Sigmoid colon (tissue), 7 donors: ENCODE measurements at places on chromosomes 12 and 14. TPM values are rescaled to one million over a fixed set of nuclear protein-coding genes. Genes with fewer than 3 reads are reported as not detected.

Gene RBP5
- not detected for total RNA-seq

- no peak for DNase-seq
Measured at GRCh38 chr12:42507565-42507964, 82.0 kb downstream of the PRICKLE1 start.

Gene CFAP73
- total RNA-seq: not detected

DNA sequence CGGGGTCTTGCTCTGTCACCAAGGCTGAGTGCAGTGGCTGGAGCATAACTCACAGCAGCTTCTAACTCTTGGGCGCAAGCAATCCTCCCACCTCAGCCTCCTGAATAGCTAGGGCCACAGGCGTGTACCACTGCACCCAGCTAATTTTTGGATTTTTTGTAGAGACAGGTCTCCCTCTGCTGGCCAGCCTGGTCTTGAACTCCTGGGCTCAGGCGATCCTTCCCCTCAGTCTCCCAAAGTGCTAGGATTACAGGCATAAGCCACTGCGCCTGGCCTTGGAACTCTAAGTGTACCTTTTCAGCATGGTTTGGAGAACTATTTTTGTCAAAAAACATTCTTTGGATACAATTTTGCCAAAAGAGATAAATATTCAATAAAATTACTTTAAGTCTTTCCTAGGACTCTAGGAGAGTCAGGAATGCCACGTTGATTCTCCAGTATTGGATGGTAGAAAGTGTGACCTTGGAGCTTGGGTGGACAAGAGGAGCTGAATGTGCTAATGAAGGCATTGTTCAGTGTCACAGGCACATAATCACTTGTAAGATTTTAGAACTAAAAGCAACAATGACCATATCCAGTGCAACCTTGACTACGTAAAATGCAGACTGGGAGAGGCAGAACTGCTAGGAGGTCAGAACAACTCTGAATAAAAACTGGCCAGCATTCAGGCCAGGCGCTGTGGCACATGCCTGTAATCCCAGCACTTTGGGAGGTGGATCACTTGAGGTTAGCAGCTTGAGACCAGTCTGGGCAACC is 2.8 kb downstream of the SRSF9 start:
- no peak for DNase-seq

DNA sequence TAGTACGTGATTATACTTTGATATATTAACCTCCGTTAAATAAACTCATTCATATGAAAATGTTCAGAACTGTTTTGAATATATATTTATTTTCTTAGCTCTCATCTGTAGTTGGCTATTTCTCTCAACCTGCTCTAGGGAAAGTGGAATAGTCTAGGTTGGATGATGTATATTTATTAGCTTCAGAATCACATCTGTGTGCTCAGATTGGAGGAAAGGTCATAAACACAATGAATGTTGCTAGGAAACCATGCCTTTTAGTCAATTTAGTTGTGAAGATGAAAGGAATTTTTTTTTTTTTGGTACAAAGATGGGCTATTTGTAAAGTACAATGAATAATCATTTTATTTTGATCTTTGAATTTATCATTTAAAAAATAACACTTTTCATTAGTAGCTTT is 439.1 kb downstream of the FOXG1 start:
- no peak for DNase-seq

DNA sequence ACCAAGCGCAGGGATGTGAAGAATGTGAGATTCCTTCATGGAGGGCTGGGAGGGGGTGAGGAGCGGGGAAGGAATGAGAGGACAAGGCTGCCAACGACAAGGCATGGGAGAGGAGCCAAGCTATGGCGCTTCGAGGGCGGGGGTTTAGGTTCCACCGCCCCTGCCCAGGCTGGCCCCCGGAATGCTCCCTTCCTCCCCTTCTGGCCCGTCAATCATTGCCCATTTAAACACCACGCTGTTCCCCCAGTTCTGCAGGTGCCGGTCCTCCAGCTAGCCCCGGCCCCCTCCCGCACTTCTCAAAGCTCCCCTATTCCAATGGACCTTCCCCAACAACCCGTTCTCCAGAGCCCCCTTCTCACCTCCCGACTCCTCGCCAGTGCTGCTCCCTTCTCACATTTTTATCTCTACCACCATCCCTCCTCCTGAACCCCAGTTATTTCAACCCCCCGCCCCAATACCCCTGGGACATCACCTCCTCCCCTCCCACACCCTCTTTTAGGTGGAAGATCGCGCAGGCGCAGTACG is 428 bp downstream of the RNF41 start:
- peak; percentile 88 for DNase-seq

GRCh38 chr14:34425095-34425851 is 36.8 kb downstream of the SPTSSA start:
- no peak for DNase-seq

Gene OR4Q3
- not detected for total RNA-seq

Gene APOLD1
- 24.8 TPM for total RNA-seq

DNA sequence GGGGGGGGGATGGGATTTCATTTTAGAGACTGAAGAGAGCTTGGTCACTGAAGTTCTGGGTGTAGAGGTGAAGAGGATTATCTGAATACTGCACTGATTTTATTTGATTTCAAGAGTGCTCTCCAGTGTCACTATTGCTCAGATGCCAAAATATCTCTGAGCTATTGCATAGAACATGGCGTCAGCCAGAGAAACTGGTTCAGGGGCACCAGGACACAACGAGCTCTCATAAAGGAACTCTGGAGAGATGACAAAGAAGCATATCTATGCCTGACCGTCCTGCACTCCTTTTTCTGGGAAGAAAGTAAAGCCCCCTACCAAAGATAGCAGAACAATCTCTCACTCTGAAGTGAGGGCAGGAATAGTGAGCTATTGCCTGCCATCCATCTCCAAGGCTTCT is 2.0 kb downstream of the SLC7A8 start:
- DNase-seq: no peak

DNA sequence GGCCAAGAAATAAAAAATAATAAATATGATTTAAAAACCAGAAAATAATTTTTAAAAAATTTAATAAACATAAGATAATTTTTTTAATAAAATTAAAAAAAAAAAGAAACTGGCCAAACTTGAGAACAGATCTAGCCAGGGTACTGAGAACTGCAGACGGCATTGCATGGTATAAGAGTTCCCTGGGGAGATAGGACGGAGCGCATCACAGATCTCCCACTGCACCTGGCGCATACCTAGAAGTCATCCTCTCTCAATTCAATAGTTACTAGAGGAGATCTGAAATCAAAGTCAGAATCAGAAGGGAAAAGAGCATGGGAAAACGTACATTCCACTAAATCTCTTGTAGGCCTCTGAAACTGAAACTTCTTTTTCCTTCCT is 58.9 kb upstream of the BCL2L14 start:
- DNase-seq: no peak

DNA sequence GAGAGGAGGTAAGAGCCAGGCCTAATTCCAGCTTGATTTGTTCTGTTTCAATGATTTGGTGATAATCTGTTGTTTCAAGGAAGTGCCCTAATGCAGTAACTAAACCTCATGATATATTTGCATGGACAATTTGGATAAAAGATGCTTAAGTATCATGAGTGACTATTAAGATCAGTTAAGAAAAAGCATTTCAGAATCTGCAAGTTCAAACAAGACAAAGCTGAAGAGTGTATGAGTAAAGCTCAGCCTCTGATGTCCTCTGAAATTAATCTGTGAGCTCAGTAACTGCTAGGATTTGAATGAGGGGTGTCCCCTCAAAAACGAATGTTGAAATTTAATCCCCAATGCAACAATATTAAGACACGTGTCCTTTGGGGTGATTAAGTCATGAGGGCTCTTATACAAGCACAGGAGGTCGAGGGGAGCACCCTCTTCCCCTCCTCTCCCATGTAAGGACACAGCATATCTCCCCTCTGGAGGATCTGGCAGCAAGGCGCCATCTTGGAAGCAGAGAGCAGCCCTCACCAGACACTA is 949.2 kb downstream of the GALC start:
- DNase-seq: no peak

Gene PLEKHG7
- total RNA-seq: not detected

DNA sequence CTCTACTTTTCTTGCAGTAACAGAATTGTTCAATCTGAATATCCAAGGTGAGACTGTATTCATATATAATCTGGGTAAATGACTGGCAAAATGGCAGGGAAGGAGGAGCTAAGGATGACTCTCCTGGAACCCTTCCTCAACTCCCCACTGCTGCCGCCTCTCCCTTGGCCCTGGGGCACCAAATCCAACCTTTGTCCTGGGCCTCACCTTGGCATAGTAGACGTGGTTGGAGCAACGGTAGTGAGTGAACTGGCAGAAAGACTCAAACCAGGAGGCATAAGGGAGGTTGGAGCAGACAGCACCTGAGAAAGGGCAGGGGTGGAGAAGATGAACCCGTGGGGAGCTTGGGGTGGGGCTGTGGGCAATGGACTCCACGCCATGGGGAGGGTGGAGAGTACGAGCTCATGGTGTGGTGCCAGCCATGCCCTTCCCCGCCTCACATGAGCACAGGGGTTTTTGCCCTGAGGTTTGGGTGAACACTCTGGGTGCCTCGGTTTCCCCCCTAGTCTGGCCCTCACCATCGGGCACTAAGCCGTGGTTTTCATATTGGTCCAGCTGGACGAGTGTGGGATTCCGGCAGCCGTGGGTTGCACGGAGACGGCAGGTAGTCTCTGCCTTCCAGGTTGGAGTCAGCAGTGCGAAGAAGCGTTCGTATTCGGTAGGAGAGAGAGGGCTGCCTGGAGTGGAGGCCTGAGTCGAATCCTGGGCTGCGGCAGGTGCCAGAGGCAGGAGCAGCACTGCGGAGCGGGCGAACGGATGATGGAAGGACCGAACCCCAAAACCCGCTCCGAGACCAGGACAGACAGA is 753 bp downstream of the ACRBP start:
- peak; percentile 70 for DNase-seq

Gene SPTB
- total RNA-seq: 1.9 TPM

Gene MLEC
- total RNA-seq: 40.3 TPM
